ENCODE measurements at places on chromosomes 13 and 19.
A peak's percentile ranks its signal among the peaks of the same experiment; 100 is the strongest.

GRCh38 chr19:40571831-40572495, 4.7 kb upstream of the SHKBP1 start:
- DNase-seq = no peak

DNA sequence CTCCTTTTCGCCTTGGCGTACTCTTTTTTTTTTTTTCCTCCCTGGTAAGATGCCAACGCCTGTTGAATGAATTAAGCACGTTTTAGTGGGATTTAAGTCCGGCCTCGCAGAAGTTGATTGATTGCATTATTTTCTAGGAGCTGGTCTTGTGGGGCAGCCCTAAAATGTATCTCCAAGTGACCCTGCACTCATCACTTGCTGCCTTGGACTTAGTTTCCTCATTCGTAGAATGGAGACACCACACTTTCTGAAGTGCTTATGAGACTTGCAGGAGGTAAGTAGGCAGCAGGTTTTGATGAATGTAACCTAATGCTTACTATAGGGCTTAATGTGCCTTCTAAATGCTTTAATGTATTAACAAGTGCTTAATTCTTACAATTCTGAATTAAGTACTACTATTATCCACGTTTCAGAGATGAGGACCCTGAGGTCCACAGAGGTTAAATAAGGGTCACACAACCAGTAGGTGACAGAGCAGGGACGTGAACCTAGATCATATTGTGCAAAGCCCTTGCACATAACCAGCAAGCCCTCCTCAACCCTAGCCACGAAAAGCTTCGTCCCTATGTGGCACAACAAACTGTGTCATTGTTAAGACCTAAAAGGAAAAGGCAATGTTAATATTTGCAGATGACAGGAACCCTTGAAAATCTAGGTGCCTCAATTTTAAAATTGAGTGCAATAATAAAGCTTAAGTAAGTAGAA, 514 bp upstream of the ARGLU1 start:
- no peak for DNase-seq

DNA sequence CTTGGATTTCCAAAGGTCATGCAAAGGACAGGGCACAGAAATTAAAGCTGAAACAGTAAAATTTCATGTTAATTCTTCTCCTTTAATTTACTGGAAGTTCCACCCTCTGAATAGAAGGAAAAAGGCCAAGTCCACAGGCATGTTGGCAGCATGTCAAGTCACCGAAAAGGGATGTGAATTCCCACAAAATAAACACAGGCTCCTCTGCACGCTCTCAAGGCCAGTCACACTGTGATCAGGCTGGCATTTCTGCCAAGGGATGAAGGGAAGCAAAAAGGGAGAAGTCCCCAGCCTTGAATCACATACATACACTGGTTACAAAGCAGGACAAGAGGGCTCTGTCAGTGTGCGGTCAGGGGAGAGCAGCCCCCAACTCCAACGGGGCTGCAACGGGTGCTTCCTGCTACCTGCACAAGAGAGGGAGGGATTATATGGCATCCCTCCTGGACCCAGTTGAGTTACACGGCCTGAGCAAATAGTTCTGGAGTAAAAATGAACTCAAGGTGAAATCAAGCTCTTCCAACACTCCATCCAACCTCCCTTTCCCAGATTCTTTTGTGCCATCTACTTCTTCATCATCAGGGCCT, 6.9 kb downstream of the DCLK1 start:
- DNase-seq = no peak

GRCh38 chr13:43301346-43301969, 278.1 kb downstream of the DNAJC15 start:
- peak; percentile 42 for DNase-seq

DNA sequence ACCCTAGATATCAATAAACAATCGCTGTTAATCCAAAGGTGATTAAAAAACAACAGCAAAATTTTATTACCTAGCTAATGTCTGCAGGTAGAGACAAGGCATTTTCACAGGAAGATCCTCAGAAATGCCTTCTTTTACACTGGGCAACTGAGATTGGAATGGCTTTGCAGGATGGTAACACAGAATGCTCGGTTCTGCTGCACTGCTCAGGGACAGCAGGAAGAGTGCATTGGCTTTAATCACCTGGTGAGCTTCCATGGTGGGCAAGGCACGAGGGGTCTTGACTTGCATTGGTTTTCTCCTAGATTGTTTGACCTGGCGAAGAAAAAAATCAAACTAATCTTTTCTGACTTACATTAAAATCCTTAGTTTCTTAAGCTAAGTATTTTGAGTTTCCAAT, 68.3 kb upstream of the FBXL3 start:
- DNase-seq = no peak

- DNase-seq = peak; percentile 81
Measured at GRCh38 chr13:113802090-113802531, 43.1 kb downstream of the TMEM255B start.

- DNase-seq = no peak
Measured at GRCh38 chr13:90613076-90613795, 734.3 kb upstream of the MIR17HG start.

- DNase-seq = no peak
Measured at GRCh38 chr13:76882431-76882830, 3.8 kb downstream of the KCTD12 start.

DNA sequence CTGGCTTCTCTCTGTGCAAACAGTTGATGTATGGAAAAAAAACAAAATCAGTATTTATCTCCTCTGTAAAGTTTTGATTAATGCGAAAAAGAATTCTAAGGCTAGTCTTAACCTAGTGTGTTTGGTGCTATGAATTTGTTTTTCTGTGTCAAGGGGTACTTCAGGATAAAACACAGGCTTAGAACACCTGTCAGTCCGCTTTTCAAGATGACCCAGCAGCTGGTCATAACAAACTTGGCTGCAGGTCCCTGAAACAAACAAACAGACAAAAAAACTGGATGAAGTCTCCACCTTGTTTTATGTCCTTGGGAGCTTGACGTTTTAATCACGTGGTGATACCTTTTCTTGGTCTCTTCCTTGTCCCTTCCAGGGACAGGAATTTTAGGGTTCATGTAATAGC, 689.3 kb downstream of the UQCRFS1 start:
- DNase-seq = no peak

DNA sequence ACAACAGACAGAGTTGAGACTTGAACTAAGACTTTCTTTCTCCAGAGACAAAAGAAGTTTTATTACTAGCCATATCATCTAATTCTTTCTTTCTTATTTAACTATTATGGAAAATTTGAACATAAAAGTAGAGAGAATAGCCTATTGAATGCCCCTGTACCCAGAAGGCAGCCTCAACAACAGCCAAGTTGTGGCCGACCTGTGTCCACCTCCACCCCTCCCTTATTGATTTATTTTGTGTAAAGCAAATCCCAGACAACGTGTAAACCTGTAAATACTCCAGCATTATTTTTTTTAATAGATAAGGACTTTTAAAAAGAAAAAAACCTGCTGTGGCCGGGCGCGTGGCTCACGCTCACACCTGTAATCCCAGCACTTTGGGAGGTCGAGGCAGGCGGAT, 26.1 kb upstream of the FXYD3 start:
- DNase-seq = no peak

GRCh38 chr19:6213696-6214641, 65.8 kb downstream of the MLLT1 start:
- DNase-seq = no peak

DNA sequence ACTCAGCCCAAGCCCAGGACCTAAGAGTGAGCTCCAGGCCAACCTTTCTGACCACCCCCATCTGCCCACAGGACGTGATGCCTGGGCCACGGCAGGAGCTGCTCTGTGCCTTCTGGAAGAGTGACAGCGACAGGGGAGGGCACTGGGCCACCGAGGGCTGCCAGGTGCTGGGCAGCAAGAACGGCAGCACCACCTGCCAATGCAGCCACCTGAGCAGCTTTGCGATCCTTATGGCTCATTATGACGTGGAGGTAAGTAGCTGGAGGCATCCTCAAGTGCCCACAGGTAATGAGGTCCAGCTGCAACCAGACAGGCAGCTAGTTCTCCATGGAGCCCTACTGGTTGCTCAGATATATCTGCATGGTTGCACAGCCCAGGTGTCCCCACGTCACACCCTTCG, 14.8 kb downstream of the DDX39A start:
- no peak for DNase-seq

GRCh38 chr13:42490676-42491075, 83.3 kb upstream of the TNFSF11 start:
- no peak for DNase-seq

GRCh38 chr13:88863116-88863515, 1191.9 kb downstream of the SLITRK5 start:
- DNase-seq = no peak

DNA sequence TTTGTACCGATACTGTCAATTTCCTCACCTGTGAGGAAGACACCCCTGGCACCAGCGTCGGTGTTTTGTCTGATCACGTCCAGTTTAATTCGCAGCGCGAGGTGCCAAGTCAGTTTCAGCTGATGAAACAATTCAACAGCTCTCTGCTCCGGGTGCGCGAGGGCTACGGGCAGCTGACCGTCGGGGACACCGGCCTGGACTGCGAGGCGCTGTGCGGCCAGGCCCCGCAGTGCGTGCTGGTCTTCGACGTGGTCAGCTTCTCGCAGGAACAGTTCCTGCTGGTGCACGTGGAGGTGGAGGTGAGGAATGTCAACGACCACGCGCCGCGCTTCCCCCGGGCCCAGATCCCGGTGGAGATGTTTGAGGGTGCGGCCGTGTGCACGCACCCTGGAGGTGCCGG, 171.5 kb downstream of the OLFM4 start:
- DNase-seq = no peak

GRCh38 chr13:33303855-33304597, 18.5 kb upstream of the STARD13 start:
- no peak for DNase-seq

GRCh38 chr13:24032674-24033073, 127.8 kb upstream of the SPATA13 start:
- DNase-seq = no peak

DNA sequence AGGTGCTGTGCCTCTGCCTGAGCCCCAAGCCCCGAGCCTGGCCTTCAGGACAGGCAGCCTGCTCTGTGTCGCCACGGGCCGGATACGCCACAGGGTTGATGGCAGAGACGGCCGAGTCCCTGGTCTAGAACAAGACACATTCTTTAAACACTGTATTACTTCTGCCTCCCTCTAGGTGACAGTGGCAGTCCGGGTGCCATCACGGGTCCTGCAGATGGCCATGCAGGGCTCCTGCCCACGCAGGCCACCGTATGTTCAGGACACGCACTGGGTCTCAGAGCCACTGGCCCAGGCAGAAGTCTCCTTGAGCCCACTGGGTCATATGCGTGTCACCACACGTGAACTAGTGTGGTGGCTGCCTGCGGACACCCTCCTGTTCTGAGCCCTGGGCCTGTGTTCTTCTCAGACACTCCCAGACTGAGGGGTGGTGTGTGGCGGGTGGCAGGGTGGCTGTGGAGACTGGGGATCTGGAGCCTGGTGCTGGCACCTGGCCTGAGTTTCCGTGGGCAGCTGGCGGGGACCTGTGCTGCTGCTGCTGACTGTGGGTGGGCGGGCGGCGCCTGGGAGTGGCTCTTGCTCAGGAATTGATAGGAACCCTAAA, 4.4 kb downstream of the PLEKHJ1 start:
- no peak for DNase-seq

DNA sequence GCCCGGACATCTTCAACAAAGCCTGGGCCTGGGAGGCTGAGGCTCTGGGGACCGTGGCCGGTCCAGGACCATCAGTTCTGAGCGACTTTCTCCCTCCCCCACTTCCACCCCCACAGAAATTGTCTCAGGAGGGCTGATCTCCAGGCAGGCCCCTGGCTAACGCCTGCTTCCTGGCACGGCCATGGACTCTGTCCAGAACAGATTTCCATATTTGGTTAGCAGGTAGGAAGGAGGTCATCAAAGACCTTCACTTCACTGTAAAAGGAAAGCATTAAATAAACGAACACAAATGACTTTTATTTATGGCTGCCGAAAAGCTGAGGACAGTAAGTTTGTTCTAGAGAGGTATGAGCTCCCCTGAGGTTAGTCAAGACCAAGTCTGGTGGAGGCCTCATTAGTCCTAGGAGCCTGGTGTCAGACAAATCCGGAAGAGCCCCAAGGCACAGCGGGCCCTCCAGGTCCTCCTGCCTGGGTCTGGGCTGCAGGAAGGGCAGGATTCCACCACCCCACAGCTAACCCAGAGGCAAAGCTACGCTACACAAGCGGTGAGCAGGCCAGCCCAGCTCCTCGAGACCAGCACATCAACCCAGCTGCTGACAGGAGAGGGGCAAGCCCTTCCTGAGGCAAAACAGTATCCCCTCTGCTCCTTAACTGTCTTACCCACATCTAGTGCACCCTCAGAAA, 4.6 kb upstream of the PLPP2 start:
- DNase-seq = no peak

DNA sequence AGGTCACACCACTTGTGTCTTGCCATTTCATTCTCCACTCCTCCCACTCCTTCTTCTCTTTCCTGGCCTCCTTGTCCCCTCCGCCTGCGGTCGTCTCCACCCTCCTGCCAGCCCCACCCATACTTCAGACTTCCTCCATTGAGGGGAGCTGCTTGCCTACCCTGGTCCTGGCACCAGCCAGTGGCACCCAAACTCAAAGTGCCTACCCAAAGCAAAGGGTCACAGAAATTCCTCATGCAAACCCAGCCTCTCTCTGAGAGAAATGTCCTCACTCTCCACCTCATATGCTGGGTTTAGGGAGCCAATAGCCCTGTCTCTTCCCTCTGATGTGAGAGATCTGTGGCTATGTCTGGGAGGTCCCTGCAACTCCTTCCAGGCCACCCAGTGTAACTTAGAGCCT, 109.6 kb downstream of the TEX26 start:
- DNase-seq = no peak

DNA sequence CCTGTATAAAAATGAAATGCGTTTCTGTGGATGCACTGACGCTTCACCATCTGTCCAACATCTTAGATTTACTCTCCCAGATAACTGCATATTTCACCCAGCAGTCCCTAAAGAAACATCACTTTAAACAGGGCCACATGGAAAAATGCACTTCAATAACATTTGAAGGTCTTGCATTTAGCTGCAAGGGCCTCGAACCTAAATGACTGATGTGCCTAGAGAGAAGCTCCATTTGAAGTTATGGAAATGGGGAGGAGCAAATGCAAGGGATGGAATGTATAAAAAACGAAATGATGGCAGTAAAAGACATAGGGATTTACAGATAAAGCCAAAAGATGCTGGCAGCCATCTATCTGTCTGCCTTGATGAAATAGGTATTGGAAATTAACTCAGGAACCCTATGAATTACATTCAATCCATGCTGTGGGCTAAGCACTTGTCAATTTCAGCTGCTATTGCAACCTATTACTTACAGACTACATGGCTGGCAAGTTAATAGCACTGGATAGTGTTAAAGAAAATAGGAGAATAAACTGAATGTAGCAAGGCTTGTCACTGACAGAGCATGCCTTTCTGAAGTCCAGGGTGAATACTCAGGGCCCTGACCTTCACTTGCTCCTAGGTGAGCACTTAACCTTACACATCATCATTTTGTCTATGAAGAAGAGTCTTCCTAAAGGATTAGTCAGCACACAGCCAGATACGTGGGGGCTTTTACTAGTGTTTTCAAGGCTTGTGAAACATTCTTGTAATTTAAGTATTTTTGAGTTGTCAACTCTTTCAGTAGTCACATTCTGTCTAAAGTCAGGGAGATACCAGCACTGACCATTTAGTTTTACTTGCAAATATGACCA, 963.4 kb downstream of the PCDH17 start:
- DNase-seq = no peak

- peak; percentile 35 for DNase-seq
Measured at GRCh38 chr13:30720172-30720869, 15.0 kb upstream of the ALOX5AP start.
